Uterus (tissue), 4 donors: ENCODE measurements at places on chromosomes 13 and 19. TPM values are rescaled to one million over a fixed set of nuclear protein-coding genes. Genes with fewer than 3 reads are reported as not detected.

The ZNF221 gene
- total RNA-seq = not detected

GRCh38 chr13:31234729-31235128, 35.0 kb downstream of the B3GLCT start:
- H3K36me3 ChIP-seq = no peaks in the 10 kb centered on the region
- no peaks in the 10 kb centered on the region for H3K27me3 ChIP-seq
- peaks cover 4% of the 10 kb centered on the region for H3K4me1 ChIP-seq
- no peak overlapping the region for H3K4me3 ChIP-seq
- H3K27ac ChIP-seq = no peak overlapping the region
- no peak for DNase-seq

GRCh38 chr19:48393559-48394330, at the start of gene GRIN2D:
Gene GRIN2D (plus strand): TSS chr19:48393668. CDS start chr19:48398393, 4,725 bp downstream.
- no peaks in the 10 kb centered on the region for H3K4me1 ChIP-seq
- H3K36me3 ChIP-seq = no peaks in the 10 kb centered on the region
- H3K4me3 ChIP-seq = no peak within 1 kb of the TSS
- H3K27ac ChIP-seq = no peak within 1 kb of the TSS

DNA sequence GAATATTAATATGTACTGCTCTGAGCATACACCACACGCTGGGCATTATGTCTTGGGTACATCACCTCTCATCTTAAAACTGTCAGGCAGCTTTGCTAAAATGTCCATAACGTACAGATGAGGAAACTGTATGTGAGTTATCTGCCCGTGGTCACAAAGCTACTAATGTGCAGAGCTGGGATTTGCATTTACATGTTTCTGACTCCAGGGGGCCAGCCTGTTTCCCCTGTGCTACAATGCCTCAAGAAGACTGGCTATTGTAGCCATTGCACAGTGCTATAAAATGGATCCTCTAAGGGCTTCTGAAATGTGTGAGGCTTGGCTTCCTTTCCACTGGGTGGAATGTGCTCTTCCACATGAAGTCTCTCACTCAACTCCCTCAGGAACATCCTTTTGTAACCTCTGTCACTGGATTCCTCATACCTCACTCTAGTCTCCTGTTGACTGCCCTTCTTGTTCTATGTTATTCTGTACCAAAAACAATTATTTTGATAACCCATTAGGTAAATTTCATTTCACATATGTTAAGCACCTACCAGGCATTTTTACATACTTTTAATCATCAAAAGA, 95.6 kb upstream of the HTR2A start:
- H3K27ac ChIP-seq = no peak overlapping the region
- no peak for DNase-seq
- H3K27me3 ChIP-seq = no peaks in the 10 kb centered on the region
- no peaks in the 10 kb centered on the region for H3K36me3 ChIP-seq

- H3K4me3 ChIP-seq = no peak overlapping the region
- DNase-seq = no peak
- H3K27ac ChIP-seq = no peak overlapping the region
- H3K4me1 ChIP-seq = no peaks in the 10 kb centered on the region
These were observed 1746.2 kb upstream of the PRR20A start for GRCh38 chr13:55394470-55394869.

- H3K27ac ChIP-seq = no peak overlapping the region
- no peaks in the 10 kb centered on the region for H3K36me3 ChIP-seq
- no peak overlapping the region for H3K4me3 ChIP-seq
- no peaks in the 10 kb centered on the region for H3K27me3 ChIP-seq
- H3K4me1 ChIP-seq = no peaks in the 10 kb centered on the region
- DNase-seq = no peak
These were observed 105.1 kb downstream of the UQCRFS1 start for GRCh38 chr19:29107831-29108230.

DNA sequence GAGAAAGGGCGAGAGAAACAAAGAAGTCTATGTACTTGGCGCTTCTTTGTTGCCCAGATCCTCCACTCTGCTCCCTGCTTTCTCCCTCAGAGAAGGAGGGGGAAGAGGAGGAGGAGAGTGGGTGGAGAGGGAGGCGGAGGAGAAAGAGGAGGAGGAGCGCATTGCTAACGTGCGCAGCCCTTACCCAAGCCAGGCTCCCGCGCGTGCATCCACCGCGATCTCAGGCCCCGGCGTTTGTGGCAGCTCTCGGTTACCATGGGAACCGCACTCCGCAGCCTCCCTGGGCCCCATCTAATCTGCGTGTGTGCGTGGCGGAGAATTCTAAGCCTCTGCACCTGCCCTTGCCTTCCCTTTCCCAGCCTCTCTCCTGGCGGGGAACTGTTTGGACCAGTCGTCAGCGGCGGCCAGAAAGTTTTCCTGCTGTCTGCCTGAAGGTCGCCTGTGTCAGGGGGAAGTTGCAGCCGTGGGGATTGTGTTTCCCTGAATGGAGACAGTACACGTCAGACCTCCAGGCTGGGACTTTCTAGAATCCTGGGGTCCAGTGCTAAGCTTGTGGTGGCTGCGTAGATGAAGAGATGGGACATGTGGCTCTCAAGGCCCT, at the start of gene ERICH6B:
ERICH6B (minus strand) TSS at position 239 of the 601 bp plus-strand sequence. CDS start 18,734 bp downstream, outside the sequence.
- H3K4me1 ChIP-seq = no peaks in the 10 kb centered on the region
- peak; percentile 17 for DNase-seq

GRCh38 chr13:103799028-103799427, 732.8 kb upstream of the SLC10A2 start:
- H3K27me3 ChIP-seq = no peaks in the 10 kb centered on the region
- no peaks in the 10 kb centered on the region for H3K4me1 ChIP-seq
- no peak overlapping the region for H3K27ac ChIP-seq
